Foreskin melanocyte (primary cell): ENCODE measurements at places on chromosomes 16 and 17.

DNA sequence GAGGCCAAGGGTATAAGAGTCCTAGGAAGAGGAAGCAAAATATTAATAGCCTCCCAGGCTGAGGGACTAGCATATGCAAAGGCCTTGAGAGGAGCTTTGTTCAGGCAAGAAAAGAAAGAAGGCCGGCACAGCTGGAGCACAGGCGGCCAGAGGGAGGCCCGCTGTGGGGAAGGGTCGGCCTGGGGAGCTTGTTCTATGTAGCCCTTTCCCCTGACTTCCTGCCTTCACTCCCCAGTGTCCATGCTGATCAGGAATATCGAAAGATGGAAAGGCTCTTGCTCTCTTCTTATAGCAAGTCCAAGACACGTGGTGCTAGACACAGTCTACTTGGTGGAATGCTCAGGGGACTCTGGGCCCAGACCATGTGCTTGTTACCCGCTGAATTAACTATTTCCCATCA is 27.4 kb upstream of the HAS3 start:
- no peak for DNase-seq

DNA sequence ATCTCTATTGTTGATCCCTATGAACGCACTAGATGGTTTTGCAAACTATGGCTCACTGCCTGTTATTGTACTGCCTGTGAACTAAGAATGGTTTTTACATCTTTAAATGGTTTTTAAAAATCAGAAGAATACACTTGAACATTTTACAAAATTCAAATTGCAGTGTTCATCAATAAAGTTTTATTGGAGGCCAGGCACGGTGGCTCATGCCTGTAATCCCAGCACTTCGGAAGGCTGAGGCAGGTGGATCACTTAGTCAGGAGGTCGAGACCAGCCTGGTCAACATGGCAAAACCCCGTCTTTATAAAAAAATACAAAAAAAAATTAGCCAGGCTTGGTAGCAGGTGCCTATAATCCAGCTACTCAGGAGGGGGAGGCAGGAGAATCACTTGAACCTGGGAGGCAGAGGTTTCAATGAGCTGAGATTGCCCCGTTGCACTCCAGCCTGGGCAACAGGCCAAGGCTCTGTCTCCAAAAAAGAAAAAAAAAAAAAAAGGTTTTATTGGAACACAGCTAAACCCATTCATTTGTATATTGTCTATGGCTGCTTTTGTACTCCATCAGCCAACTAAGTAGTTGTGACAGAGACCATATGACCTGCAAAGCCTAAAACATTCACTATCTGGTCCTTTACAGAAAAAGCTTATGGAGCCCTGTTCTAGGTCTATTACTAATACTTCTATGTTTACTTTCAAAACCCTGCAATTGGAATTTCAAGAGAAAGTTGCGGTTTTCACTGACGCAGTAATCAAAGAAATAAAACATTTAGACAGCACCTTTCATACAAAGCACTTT is 18.9 kb downstream of the IKZF3 start:
- DNase-seq, result peak; percentile 59

GRCh38 chr17:21392266-21392665 is 16.1 kb downstream of the KCNJ12 start:
- no peak for DNase-seq

DNA sequence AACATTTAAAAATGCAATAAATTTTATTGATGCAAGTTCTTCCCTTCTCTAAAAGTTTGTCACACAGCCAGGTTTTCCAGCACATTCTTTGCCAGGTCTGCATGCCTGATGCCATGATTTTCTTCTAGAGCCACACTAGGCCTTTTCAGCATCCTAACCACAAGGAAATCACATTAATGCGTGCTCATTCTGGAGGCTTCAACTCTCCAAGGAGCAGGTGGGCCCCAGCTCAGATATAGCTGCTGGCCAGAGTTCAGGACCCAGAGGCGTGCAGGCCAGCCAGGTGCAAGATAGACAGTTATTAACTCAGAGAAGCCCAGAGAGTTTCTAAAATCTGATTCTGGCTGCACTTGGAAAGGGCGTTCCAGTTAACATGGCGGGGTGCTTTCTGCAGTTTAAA is 124.5 kb upstream of the MAF start:
- no peak for DNase-seq

- DNase-seq, result no peak
Measured at GRCh38 chr17:19361326-19361725, 1.2 kb downstream of the B9D1 start.

- no peak for DNase-seq
Measured at GRCh38 chr16:3542601-3543373, 34.4 kb downstream of the NLRC3 start.

GRCh38 chr17:44084921-44085320 is 14.4 kb downstream of the G6PC3 start:
- DNase-seq, result no peak

GRCh38 chr17:74852237-74853047 is 7.2 kb downstream of the GRIN2C start:
- DNase-seq, result no peak

GRCh38 chr17:37506678-37507077 is 17.0 kb downstream of the DUSP14 start:
- no peak for DNase-seq

- DNase-seq, result no peak
Measured at GRCh38 chr16:2372684-2373083, 32.2 kb upstream of the ABCA3 start.

DNA sequence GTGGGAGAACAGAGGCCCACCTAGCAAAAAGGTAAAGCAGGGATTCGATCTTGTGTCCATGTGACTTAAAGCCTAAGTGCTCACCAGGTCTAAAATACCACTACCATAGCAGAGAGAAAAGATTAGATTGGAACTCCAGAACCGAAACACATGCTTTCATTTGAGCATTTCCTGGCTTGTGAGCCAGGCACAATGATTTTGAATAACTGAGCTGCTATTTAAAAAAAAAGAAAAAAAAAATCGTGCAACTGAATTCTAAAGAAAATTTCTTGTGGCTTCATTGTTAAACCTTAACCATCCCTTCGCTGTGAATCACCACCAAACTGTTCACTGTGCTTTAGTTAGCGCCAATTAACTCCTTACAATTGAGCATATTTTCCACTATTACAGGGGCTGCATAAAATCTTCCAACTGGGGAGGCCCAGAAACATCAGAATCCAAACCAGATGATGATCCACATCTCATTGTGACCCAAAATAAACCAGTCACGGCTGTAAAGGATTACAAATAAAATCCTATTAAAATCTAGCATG is 366.4 kb upstream of the ERCC4 start:
- no peak for DNase-seq

GRCh38 chr17:77736721-77737120 is 221.8 kb upstream of the TNRC6C start:
- no peak for DNase-seq

- no peak for DNase-seq
Measured at GRCh38 chr17:81901167-81902022, 643 bp upstream of the NPB start.

- no peak for DNase-seq
Measured at GRCh38 chr17:41806685-41807445, 4.9 kb downstream of the P3H4 start.

- DNase-seq, result peak; percentile 51
Measured at GRCh38 chr16:77675464-77676324, 46.6 kb upstream of the NUDT7 start.
